NCI-H1417 treated with DMSO at 0.1 percent for 48 hours (cell line): ENCODE measurements at places on chromosomes 7 and 10.

DNA sequence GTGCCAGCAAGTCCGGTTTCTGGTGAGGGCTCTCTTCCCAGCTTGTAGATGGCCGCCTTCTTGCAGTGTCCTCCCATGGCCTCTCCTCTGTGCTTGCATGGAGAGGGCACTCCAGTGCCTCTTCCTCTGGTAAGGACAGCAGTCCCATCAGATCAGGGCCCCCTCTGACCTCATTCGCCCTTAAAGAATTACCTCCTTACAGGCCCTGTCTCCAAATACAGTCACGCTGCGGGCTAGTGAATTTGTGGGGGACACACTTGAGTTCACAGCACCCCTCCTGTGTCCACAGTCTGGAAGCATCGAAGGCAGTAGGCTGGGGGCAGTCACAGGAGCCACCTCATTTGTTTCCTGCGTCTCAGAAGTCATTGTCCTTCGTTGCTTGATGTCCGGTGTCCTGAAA, 54.6 kb downstream of the LHPP start:
- DNase-seq: no peak

- DNase-seq: no peak
These were observed 68.3 kb downstream of the CREM start for GRCh38 chr10:35194906-35195305.

DNA sequence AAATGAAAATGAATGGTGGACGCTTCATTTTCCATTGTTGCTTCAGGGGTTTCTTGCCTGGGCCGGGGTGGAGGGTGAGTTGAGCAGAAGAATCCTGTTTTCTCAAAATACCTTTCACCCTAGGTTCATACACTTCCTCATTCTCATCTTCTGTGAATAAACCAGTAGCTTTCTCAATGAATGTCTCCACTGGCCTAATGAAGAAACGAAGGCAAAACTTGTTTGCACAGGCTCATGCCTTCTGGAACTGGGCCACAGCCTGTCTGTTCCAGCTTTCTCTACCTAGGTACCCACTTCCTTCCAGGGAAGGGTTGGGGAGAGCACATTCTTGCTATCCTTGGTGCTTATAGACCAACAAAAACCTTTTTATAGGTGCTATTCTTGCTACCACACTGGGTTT, 21.3 kb downstream of the STMP1 start:
- no peak for DNase-seq

- DNase-seq: no peak
These were observed 662 bp downstream of the POLR3A start for GRCh38 chr10:78028438-78029268.

DNA sequence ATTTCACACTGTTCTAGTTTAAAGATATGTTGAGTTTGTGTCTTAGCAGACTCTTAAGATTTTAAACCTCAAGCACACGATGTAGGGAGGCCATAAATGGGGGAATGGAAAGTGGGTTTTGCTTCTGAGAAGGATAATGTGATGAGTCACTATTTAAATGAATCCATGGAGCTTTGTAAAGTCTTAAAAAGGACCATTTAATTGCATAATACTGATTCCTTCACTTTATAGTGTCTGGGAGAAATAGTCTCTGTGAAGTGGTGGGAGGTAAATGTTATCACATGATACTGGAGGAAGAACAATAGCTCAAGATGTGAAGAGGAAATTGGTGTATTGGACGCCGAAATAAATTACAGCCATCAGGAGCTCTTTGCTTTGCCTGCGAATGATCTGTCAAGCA, 84.0 kb upstream of the MYO3A start:
- no peak for DNase-seq

DNA sequence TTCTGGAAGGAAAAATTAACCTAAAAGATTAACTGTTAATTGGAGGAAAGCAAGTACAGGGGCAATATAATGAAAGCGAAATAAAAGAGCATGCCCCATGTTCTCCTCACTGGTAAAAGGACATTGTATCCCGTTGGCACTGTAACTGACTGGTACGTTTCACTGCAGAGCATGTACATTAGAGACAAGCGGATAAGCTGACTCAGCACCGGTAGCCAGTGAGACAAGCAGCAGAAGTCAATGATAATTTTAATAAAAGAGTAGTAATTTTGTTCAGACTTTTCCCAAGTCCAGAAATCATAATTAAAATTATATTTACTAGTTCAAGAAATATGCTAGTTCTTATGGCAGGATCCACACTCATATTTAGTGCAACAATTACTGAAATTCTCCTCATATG, 161.5 kb upstream of the VWC2 start:
- DNase-seq: no peak

GRCh38 chr7:37420946-37421695, 27.5 kb downstream of the ELMO1 start:
- DNase-seq: no peak

DNA sequence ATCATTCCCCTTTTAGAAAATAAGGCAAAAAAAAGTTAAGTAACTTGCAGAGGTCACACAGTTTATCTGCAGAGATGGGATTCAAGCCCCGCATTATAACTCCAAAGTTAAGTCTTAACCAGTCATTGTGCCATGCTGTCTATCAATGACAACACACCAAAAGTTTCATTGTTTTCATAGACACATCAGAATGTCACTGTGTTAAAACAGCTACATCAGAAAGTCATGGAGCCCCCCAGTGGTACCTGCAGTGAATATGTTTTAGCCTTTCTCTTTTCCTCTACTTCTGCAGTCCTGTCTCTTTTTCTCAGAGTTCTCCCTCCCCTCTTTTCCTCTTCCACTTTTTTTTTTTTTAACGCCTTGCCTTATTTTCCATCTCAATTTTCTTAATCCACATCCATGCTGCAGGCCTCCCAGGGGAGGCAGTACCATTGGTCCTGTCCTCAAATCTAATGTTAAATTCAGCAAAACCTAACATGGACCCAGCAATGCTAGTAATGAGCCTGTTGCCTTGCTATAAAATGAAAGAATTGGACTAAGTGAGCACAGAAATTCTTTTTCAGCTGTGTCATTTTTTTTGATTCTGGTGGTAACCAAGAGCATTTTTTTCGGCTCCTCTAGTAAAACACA, 3.8 kb upstream of the NRCAM start:
- DNase-seq: peak; percentile 29

GRCh38 chr10:95784279-95784913, 28.4 kb downstream of the ENTPD1 start:
- DNase-seq: no peak

DNA sequence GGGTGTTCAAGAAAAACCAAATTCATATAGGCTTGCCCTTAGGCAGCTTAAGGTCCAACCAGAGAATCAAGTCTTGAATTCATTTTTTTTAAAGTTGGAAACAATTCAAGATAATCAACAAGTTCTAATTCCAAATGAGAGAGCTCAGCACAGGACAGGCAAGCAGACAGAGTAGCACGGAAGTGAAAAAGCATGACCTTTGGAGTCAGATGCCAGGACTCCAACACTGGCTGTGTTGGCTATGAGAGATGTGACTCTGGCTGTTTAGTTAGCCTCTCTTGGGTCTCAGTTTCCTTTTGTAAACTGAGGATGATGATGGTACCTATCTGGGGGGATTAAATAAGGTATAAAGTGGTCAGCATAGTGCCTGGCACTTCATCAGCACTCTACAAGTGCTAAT, 49.3 kb downstream of the FBXW4 start:
- DNase-seq: no peak

DNA sequence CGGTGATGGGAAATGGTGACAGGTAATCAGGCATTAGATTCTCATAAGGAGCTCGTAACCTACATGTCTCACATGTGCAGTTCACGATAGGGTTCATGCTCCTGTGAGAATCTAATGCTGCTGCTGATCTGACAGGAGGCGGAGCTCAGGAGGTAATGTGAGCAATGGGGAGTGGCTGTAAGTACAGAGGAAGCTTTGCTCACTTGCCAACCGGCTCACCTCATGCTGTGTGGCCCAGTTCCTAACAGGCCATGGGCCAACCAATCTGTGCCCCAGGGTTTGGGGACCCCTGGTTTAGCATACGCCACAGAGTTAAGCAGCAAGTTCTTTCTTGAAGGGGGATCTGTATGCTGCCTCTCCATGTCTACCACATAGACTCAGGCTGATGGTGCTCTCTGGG, 133.1 kb downstream of the IQUB start:
- DNase-seq: no peak

GRCh38 chr10:49183596-49184542, 4.3 kb downstream of the TMEM273 start:
- DNase-seq: no peak
